ENCODE measurements at places on chromosomes 12 and 14. TPM values are rescaled to one million over a fixed set of nuclear protein-coding genes. Genes with fewer than 3 reads are reported as not detected.

KRT78 gene
- total RNA-seq: 89.1 TPM

GLIPR1L1 gene
- not detected for total RNA-seq

BDKRB1 gene
- 2.5 TPM for total RNA-seq

TMEM253 gene
- total RNA-seq: not detected

GCH1 gene
- 22.1 TPM for total RNA-seq

LRRC43 gene
- not detected for total RNA-seq

CLEC4C gene
- not detected for total RNA-seq

TTC5 gene
- total RNA-seq: 10.8 TPM

All from vagina (tissue), 2 donors.